ENCODE measurements at places on chromosomes 11 and 22.
A peak's percentile ranks its signal among the peaks of the same experiment; 100 is the strongest.

GRCh38 chr11:127247261-127247851, 246.8 kb upstream of the KIRREL3 start:
- no peak for DNase-seq

GRCh38 chr11:115215694-115216617, 288.3 kb downstream of the CADM1 start:
- peak; percentile 16 for DNase-seq

GRCh38 chr11:66388780-66389386, 17.3 kb upstream of the SLC29A2 start:
- DNase-seq = peak; percentile 78

- no peak for DNase-seq
These were observed 2.6 kb downstream of the TBC1D10A start for GRCh38 chr22:30324014-30324730.

DNA sequence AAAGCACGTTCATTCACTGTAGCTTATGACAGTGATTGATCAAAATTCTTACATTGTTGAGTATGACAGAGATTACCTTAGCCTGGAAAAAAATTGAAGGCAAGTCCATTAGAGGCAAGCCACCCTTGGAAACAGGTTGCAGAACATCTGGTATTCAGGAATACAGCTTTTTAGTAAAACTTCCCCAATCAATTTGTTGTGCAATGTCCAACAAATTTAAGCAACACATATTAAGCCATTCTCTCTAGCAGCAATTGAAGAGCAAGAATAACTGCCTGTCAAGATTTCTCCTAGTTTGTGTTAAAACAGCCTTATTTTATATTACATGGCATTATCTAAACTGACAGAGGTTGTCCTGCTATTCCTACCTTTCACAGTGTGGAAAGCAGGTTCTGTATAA, 37.0 kb downstream of the BCL2L13 start:
- DNase-seq = no peak

DNA sequence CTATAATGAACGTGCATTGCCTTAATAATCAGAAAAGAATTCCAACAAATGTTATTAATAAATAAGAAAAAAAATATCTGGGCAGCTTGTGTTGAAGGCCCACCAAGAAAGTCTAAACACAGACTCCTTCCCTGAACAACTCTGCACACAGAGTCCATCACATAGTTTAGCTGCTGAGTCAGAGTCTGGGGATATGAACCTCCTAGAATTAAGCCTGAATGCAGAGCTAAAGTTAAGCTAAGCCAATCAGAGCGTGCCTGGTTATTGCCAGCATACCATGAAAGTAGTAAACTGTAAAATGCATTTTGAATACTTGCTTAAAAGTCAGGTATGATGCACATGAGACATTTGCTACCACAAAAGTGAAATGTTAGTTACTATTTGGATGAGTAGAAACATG, 25.6 kb upstream of the TENM4 start:
- no peak for DNase-seq

DNA sequence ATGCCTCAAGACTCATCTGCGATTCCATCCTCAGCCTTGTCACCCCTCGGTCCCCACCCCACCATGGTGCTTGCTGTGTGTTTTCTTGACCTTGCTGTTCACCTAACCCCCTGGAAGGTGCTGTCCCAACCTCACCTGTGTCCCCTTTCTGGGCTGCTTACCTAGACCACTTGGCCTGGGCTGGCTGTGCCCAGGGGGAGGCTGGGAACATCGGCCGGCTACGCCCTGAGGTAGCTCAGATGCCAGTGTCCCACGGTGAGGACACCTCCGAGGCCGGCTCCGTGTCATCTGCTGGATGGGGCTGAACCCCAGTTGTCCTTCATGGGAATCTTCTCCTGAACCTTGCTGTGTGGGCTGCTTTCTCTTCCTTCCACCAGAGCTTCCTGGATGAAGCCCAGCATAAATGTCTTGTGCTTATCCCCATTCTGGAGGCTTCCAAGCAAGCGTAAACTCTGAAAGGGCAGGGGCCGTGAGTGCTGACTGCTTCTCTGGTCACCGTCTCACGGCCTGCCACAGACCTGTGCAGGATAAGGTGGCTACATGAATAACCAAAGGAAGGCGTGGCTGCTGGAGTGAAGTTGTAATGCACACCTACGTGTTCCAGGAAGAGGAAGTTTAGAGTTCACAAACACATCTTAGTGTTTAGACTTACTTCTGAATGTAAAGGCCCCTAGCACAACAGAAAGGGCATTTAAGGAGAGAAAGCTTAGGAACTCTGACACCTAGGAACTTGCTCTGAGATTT, 724.3 kb downstream of the TBC1D22A start:
- DNase-seq = no peak

DNA sequence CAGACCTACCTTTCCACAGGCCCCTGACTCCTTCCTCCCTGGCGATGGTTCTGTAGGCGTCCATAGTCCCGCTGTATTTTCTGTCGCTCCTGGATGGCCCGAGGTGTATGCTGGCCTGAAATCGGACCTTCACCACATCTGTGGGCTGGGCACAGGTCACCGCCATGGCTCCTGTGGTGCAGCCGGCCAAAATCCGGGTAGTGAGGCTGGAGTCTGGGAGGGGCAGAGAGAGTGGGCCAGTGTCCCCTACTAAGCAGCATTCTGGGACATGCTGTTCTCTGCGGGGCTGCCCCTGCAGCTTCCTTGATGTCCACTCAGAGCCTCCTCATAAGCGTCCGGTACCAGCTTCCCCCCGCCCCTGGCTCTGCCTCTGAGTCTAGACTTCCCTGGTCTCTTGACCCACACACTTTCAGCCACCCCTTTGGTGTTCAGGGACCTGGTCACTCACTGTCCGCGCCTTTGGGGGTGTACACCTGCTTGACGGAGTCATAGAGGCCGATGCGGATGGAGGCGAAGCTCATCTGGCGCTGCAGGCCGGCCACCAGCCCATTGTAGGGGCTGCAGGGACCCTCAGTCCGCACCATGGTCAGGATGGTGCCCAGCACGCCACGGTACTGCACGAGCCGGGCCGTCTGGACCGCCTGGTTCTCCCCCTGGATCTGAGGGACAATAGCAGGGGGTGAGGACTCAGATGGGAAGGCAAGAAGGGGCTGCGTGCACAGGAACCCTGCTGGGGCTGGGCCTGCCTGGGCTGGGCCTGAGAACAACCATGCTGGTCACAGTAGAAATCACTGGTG, 3.0 kb downstream of the UCP3 start:
- no peak for DNase-seq

GRCh38 chr11:23875176-23875850, 621.5 kb upstream of the LUZP2 start:
- no peak for DNase-seq

- no peak for DNase-seq
These were observed 450.0 kb downstream of the NELL1 start for GRCh38 chr11:21119411-21119810.

- no peak for DNase-seq
These were observed 29.0 kb upstream of the LRRC32 start for GRCh38 chr11:76699451-76700091.

DNA sequence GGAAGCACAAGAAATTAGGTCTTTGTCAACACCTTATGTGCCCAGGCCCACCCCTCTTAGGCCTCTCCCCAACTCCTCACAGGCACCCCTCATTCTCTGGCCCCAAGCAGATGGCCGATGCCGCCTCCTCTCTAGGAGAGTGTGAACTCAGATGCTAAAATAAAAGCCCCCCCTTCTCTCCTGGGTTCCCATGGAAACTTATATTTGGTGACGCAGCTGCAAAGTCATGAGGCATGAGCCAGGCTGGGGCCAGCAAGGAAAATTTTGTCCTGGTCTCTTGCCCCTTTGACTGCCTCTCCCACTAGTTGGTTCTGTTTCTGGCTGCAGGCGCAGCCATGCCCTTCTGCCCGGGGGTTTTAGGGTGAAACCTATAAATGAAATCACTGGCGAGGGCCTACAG, 11.8 kb downstream of the RCOR2 start:
- DNase-seq = no peak

GRCh38 chr11:118691926-118692830, 12.7 kb upstream of the TREH start:
- peak; percentile 45 for DNase-seq

- DNase-seq = no peak
These were observed 7.6 kb upstream of the SORL1 start for GRCh38 chr11:121444526-121444925.

DNA sequence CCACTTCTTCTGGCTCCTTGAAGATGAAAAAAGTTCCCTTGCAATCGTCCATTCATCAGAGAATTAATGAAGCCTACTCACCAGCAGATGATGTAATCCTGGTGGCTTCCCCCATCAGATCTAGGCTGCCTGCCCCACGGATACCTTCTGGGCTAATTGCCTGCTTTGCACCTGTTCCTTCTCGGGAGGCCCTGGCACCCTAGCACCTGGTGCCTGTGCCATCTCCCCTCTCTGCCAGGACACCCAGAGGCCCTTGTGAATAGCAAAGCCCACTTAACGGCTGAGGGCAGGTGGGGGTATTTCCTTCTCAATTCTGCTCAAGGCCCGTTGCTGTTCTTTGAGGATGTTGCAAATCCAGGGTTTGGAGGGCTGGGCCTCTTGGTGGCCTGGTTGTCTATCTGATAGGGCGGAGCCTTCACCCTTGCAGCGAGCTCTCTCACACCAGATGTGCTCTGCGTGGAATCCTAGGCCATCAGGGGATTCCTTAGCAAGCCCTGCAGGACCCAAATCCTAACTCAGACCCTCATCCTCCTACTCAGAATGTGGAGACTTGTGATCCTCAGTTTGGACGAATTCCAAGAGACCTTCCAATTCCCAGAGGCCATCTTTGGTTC, at the start of gene LMO2:
Gene LMO2 (minus strand): TSS at position 363 of the 614 bp plus-strand sequence. CDS start 22,360 bp downstream, outside the sequence.
- DNase-seq = no peak

GRCh38 chr11:2550606-2550970, 105.8 kb downstream of the KCNQ1 start:
- DNase-seq = no peak

DNA sequence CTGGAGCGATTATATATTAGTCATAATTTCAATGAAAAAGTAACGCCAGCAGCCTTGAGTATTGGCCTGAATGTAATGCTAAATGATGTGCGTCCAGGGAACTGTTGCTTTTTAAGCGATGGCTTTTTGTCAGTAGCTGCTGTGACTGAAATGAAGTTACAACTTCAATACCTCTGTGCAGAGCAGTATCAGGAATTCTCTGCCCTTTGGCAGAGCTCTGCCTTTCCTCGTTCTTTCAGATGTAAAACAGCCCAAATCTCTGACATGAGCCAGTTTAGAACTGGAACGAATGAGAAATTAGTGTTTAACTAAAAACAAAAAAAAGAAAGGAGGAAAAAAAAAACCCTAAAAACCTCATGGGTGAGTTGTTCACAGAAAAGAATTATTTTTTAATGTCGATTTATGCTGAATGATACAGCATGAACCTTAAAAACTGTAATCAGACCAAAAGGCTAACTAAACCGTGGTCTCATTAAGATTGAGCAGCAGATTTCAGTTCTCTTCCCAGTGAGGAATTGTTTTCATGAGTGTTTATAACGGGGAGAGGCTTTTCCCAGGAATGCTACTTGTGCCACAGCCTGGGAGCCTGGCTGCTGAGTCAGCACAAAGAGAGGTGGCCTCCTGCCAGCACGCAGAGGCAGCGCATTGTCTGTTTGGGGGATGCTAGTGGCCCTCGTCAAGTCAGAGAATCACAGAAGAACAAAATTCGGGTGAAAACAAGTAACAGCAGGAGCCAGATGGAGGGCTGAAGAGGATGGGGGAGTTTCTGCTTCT, 146.2 kb upstream of the RASSF10 start:
- no peak for DNase-seq

GRCh38 chr11:100581318-100581717, 105.8 kb upstream of the ARHGAP42 start:
- DNase-seq = no peak

- DNase-seq = no peak
These were observed 33.0 kb upstream of the SOX10 start for GRCh38 chr22:38017272-38017920.

GRCh38 chr22:44205516-44206329, 25.0 kb downstream of the PARVG start:
- no peak for DNase-seq

GRCh38 chr11:35515224-35515623, 10.2 kb downstream of the PAMR1 start:
- DNase-seq = no peak

DNA sequence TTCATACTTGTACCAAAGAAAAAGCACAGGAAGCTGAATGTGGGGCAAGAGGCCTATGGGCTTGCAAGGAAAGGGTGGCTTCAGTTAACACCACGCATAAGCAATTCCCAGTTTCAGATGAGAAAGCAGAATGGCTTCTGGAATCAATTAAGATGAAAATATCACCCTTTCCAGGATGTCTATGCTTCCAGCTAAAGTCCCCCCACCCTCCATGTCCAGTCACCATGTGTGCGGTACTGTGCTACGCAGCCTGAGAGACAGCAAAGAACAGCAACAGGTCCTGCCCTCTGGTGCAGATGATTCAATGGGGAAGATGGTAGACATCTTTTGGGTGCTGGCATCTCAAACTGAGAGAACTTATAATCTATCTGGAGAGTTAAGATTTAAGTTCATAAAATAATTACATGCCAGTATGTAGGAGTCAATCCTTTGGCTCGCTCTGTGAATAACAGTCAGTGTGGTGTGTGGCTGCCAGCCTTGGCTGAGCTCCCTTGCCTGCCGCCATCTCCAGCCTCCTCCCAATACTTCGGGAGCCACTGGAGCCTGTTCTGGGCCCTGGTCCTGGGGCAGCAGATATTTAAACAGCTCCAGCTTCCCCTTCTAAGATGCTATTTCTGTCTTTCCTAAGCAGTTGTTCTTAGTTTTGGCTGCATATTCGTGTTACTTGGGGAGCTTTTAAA, 44.5 kb downstream of the ME3 start:
- DNase-seq = no peak

DNA sequence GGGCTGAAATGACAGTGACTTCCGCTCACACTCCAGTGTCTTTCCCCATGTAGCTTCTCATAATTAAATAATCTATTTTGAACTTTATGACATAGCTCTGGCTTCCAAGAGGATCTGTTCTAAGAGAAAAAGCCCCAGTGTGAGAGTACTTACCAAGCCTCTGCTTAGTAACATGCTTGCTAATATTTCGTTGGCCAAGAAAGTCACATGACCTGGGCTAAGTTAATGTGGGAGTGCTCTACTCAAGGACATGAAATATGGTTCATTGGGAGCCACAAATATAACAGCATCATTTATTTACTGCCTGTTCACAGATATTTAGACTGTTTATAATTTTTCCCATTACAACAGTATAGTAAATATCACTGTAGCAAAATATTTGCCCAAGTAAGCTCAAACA, 42.5 kb downstream of the CCDC73 start:
- no peak for DNase-seq

- no peak for DNase-seq
These were observed 30.6 kb downstream of the GLB1L2 start for GRCh38 chr11:134362192-134362901.

GRCh38 chr11:69368119-69368880, 74.3 kb downstream of the MYEOV start:
- no peak for DNase-seq

DNA sequence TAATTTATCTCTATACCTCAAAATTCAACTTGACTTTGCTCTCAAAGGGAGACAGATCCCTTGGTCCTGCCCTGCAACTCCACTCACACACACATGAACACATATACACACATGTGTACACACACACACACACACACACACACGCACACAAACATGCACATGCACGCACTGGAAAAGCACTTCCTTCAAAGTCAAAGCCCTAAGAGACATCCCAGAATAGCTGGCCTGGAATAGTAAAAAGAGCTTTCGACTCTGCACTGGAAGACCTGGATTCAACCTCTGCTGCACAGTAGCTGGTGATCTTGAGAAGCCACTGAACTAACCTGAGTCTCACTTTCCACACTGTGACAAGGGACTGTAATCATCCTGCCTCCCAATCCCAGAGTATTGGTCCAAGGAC, 26.8 kb downstream of the TENM4 start:
- DNase-seq = no peak
